Epithelial cell of umbilical artery (primary cell): ENCODE measurements at places on chromosomes 12 and 14. TPM values are rescaled to one million over a fixed set of nuclear protein-coding genes. Genes with fewer than 3 reads are reported as not detected.

POTEG gene
- not detected in 2 replicates for total RNA-seq

PROX2 gene
- not detected in 2 replicates for total RNA-seq

TSFM gene
- total RNA-seq: 20.8 and 30.7 TPM in 2 replicates

KRT79 gene
- total RNA-seq: under 0.01 TPM in 1 of 2 replicates, not detected in the other

FAM234B gene
- total RNA-seq: 6.2 and 12.9 TPM in 2 replicates

GDF3 gene
- total RNA-seq: 0.15 TPM in 1 of 2 replicates, not detected in the other

TBK1 gene
- total RNA-seq: 32.5 and 44.7 TPM in 2 replicates

TEAD4 gene
- total RNA-seq: 19.8 and 22.8 TPM in 2 replicates

SCNN1A gene
- total RNA-seq: under 0.01 TPM in 1 of 2 replicates, not detected in the other

GPATCH2L gene
- total RNA-seq: 44.8 and 104 TPM in 2 replicates
